MG63 (cell line): ENCODE measurements at places on chromosomes 1 and 21. TPM values are rescaled to one million over a fixed set of nuclear protein-coding genes. Genes with fewer than 3 reads are reported as not detected.
A peak's percentile ranks its signal among the peaks of the same experiment; 100 is the strongest.

GRCh38 chr1:243508943-243509342 lies 253.1 kb downstream of the SDCCAG8 start:
- DNase-seq, result no peak

SLC22A15 gene
- 0.46 and 0.74 TPM in 2 replicates for total RNA-seq

INSRR gene
- not detected in 2 replicates for total RNA-seq

TMEM82 gene
- total RNA-seq, result not detected in 2 replicates

DNA sequence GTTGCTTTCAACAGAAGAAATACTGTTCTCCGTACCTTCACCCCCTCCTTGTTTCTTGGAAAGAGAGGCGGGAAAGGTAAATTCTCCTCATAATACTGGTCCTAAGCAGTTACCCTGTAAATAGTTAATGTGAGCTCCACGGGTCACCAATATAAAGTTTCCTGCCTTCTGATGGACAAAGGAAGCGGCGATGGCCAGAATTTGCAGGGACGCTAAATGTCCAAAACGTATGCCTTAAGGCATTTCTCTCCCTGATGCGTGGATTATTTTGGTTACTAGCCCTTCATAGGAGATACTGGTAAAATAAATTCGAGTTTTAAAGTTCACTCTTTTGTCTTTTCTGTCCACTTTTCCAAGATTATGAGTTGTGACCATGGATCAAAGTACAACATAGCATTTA lies 898 bp upstream of the PTGS2 start:
- no peak for DNase-seq

- DNase-seq, result no peak
Observed at GRCh38 chr1:3653286-3653618, 936 bp downstream of the TP73 start.

- DNase-seq, result peak; percentile 57
Observed at GRCh38 chr1:66282343-66282852, 251.6 kb upstream of the SGIP1 start.
